Activated naive CD8-positive, alpha-beta T cell treated with anti-CD3 and anti-CD28 coated beads for 36 hours (primary cell): ENCODE measurements at places on chromosomes 4 and X.
A peak's percentile ranks its signal among the peaks of the same experiment; 100 is the strongest.

DNA sequence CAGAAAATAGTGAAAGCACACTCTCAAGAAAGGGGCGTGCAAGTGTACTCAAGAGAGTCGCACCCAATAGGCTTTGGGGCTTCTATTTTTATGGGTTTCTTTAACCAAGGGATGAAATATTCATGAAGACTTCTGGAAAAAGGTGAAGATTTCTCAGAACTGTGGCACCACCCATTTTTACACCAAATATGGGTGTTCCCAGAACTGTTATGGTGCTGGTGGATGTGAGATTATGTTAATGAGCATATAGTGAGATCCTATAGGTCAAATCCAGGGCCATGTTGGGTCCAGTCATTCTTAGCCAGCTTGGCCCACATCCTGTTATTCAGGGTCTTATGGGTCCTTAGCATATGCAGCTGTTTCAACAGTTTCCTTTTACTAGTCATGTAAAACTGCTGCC is 61.0 kb upstream of the SMIM10 start:
- peak; percentile 11 for DNase-seq

GRCh38 chr4:185463541-185463940 is 8.0 kb downstream of the CCDC110 start:
- no peak for DNase-seq

DNA sequence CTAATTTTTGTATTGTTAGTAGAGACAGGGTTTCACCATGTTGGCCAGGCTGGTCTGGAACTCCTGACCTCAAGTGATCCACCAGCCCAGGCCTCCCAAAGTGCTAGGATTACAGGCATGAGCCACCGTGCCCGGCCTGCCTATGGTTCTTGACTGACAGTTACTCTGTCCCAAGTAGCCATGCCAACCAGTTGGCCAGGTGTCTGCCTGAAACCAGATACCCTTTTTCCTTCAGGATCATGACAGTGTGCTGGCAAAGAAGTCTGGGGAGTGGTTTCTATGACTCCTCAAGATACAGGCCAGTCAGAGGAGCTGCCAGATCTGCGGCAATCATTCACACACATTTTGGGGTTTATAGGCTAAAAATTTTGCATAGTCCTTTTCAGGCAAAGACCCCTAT is 1.7 kb upstream of the LAS1L start:
- DNase-seq: no peak

DNA sequence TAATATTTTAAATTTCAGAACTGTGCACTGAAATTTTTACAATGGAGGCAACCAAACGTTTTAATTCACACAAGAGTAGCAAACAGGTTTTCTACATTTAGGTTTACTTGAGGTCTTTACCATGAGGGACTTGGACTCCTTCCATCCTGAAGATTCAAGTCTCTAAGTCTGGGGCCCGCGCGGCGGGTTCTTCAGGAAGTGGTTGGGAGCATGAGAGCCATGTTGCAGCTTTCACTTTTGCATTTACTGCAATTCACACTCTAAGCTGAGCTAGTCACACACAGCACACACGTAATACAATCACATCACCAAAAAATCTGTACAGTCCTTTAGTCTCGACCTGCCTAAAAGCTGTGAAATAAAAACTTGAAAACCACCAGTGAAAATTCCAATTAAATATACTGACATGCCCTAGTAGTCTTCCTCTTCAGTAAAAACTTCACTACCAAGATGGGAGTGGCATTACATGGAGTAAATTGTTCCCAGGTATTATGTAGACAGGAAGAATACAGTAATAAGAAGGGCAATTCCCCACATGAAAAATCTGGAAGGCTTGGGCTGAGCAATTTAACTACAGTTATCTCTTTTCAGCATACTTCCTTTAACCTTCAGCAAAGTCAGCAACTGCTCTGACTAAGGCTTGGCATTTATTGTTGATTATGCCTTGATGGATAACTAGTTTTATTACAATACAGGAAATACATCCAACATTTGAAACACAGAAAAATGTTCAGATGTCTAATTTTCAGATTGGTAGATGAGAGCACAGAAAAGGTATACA is 571.1 kb upstream of the DIPK2B start:
- peak; percentile 43 for DNase-seq
